ENCODE measurements at places on chromosomes 5 and 9.

- DNase-seq, result no peak
These were observed 32.1 kb upstream of the SH3PXD2B start for GRCh38 chr5:172486451-172486850.

DNA sequence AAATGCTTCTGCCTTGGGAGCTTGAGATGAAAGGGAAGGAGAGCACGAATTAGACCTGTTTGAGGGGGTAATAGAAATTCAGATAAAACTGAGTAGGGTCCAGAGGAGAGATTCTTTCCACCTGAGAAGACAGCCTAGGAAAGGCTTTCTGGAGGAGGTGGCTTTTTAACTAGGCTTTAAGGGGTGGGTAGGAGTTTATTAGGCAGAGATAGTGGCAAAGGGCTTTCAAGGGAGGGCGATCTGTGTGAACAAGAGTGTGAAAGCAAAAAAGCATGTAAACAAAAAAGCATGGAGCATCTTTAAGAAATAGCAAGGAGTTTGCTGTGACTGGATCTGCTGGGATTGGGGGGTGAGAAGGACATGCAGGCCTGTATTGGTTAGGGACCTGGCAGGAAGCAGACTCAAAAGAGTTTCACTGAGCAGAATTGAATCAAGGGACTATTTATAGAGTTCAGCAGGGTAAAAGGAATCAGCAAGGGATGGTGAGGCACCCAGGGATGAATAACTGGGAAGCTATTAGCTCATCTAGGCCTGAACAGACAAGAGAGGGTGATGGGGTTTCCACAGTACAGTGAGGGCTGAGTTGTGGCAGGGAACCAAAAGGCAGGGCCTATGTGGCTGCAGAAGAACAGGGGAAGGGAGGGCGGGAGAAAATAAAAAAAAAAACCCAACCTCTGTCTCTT, 18.8 kb downstream of the SLC1A1 start:
- no peak for DNase-seq

DNA sequence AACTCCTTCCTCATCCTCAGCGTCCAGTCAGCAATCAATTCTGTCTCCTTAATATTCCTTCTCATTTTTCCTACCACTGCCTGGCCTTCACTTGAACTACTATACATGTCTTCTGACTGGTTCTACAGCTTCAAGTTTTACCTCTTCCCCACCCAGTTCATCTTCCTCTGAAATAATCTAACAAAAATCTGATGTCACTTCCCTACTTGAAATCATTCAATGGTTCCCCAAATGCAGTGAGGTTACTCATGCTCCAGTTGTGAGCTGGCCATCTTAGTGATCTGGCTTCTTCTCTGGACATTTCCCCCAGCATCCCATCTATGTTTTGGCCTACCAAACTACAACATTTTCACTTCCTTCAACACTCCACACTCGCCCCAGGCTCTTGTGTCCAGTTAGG, 14.9 kb upstream of the TMEM267 start:
- DNase-seq, result no peak

- no peak for DNase-seq
These were observed 77.9 kb downstream of the HMCN2 start for GRCh38 chr9:130343445-130343918.

DNA sequence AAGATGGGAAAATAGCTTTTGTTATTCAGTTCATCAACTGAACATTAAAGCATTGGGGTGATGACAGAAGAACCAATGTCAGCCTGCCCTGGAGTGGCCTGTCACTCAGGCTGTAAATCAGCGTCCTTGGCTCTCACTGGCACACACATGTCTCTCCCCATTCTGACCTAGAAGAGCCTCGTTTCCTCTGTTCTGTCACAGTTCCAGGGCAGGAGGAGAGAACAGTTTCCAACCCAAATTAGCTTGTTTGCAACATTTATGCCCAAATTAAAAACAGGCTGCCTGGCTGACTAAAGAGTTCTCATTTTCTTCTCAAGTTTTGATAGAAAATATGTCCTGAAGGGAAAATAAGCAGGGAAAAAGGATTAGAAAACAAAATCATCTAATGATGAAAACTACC, 520.1 kb downstream of the CHSY3 start:
- DNase-seq, result no peak

GRCh38 chr9:90814355-90814754, 12.7 kb downstream of the SYK start:
- no peak for DNase-seq

DNA sequence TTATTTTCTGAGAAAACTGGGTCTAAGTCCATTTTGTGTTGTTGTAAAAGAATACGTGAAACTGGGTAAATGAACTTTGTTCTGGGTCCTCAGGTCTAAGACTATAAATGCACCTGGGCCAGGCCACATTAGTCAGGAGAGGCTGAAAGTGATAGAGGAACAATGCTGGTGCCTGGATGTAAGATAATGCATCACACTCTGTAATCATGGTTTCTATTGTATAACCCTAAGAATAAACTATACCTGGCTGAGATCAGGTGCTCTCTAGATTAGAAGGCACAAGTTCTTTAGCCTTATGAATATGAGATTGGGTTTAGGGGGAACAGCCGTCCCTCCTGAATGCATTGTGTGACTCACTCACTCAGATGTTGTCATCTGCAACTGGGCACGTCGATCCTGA, 675.5 kb downstream of the HTR1A start:
- DNase-seq, result no peak

GRCh38 chr5:33883482-33883881, 8.3 kb downstream of the ADAMTS12 start:
- no peak for DNase-seq

DNA sequence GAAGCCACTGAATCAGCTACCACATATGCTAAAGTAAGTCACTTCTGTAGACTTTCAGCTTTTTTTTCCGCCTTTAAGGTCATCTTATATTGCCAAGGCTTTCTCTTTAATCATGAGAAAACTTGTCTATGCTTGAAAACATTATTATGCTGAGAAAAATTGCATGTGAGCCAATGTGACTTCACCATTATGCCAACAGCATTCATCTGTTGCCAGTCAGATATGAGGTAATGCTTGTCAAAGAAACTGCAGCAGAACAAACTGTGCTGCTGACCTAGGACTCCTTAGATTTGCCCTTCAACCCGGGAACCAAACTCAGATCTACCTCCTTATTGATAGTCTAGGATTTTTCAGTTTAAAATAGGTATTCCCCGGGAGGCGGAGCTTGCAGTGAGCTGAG, 34.3 kb downstream of the SLC44A1 start:
- DNase-seq, result no peak

DNA sequence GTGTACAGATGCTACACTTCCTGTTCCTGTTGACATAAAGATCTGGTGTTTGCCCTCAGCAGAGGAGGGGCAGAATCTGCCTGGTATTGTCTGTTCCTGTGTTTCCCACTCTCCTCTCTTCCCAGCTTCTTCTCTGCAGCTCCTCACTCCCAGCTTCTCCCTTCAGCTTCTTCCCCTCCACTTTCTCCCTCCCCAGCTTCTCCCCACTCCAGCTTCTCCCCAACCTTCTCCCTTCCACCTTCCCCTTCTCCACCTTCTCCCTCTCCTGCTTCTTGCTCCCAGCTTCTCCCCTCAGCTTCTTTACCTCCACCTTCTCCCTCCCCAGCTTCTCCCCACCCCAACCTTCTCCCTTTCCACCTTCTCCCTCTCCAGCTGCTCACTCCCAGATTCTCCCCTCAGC, 148.9 kb upstream of the IRX2 start:
- DNase-seq, result no peak

DNA sequence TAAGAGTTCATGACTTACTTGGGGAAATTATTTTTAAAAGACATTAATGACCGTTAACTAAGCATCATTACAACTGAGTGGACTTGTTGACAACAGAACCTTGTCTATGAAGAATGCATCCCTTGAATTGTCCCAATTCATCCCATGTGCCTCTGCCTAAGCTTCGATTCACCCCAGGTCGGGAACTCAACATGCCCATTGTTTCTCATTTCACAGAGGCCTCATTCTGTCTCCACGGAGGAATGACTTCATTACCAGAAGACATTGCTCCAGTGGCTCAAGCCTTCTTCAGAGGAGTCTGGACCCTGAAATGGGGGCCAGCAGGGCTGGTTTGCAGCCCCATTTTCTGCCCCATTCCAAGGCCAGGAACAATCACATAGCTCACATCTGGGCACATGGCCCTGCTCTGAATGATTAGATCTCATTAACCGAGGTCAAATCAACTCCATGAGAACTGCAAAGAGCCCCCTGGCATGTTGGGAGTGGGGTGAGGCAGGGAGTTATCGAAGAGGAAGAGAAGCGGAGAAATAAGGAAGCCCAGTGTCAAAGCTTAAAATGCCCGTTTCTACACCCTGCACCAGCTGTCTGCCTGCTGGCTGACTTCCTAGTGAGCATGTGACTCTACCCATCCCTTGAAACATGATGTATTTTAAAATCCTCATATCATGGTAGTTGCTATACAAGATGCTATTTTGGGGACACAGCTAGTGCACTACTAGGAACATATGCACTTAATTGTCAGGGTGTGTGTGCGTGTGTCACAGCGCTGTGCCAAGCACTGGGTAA, 137.3 kb downstream of the LHFPL2 start:
- no peak for DNase-seq

DNA sequence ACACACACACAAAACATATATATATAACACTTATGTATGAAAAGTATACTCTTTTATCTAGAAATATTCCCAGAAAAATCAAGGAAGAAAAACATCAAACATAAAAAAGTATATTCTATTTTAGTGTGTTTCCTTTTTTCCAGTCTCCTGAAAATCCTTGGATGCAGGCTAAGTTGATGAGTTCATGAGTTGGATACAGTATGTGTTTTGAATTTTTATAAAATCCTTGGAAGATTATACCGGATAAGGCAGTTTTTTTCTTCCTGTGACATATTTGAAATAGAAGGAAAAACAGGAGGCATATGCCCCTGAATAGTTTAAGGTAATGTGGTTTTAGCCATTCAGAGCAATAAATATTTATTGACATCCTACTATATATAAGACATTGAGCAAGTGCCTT, 203.6 kb downstream of the SNX18 start:
- no peak for DNase-seq

DNA sequence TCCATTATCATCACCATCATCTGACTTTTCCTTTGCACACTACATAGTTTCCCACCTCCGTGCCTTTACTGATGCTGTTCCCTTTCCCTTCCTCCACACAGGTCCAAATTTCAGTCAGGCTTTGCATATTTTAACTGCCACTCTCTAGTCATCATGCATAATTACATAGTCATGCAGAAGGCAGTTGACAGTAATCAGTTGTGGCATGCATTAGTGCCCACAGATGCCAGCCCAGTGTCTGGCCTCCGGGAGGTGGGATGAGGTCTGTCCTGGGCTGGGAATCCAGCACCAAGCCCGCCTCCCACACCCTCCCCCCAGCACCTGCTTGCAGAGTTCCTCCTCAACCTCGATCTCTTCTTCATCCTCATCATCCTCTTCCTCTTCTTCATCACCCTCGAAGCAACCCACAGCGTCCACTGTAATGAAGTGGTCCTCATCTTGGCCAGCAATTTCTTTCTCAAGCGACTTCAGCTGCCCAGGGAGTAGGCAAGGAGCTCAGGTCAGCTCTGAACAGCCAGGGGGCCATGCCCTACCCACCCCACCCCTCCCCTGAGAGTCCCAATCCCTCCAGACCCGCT, 8.8 kb downstream of the BBLN start:
- no peak for DNase-seq

GRCh38 chr9:127292415-127292814, 27.8 kb downstream of the GARNL3 start:
- DNase-seq, result no peak

DNA sequence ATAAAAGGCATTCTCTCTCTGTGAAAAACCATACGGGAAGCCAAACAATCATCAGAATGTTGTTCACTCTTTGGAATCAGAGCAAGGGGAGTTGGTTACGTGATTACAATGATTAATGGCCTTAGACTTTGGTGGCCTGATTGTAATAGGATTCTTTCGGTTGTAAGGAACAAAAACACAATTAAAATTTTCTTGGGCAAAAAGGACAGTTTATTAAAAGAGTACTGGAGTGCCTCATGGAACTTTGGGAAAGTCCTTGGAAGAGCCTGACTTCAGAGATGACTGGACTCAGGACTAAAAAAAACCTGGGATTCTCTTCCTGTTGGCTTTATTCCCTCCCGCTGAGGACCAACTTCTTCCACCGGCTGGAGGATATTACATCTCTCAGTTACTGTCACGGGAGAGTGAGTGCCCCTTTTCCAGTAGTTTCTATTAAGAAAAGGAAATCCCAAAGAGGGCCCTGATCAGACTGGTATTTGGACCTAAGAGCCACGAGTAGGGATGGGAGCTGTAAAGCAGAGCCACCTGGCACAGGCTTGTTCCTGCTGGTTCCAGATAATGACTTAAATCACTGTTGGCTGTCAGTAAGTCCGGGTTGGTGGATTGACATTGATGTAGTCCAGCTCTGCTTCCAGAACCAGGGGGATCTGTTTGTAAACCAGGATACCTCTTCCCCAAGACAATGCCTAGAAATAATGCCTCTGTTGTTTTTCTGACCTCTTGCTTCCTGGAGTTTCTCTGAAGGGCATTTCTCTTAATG, 53.9 kb downstream of the CFAP95 start:
- no peak for DNase-seq

DNA sequence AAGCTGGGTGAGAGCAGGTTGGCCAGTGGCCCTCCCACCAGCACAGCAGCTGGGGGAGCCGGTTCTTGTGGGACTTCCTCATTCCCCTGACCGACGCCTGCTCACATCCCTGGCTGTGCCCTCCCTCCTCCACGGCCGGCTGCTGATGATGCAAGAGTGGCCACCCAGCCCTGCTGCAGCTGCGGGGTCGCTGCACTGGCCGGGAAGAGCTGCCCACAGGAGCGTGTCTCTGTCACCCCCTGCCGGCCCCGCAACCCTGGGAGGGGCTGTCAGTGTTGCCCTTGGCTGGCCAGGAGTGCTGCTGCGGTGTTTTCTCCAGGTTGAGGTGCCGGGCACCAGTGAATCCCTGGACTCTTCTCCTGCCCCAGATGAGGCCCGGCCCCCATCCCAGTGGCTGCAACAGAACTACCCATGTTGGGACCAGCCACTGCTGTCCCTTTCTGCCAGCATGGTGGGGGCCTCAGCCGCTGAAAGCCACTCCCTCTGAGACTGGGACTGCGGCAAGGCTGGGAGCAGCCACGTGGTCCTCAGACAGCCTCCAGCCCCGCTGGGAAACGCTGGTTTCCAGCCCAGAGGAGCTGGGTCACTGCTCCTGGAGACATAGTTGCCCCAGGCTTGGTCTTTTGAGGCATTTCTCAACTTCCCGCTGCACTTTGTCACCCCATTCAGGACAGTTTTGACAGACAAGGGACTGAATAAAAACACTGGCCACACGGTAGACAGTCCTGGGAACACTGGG, 739 bp downstream of the CARD9 start:
- no peak for DNase-seq

- no peak for DNase-seq
These were observed 64.9 kb downstream of the SERINC5 start for GRCh38 chr5:80190960-80191359.

DNA sequence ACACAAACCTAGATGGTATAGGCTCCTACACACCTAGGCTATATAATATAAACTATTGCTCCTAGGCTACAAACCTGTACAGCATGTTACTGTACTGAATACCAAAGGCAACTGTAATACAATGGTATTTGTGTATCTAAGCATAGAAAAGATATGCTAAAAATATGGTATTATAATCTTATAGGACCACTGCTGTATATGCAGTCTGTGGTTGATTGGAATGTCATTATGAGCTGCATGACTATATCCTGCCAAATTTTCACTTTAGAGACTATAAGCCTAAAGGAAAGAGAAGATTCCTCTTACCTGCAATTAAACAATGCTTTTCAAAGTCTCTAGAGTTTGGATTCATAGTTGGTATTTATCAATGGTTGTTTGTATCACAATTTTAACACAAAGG, 24.7 kb upstream of the ACOT12 start:
- DNase-seq, result no peak

GRCh38 chr5:139299486-139299885, 5.9 kb downstream of the MATR3 start:
- DNase-seq, result no peak

Data from naive thymus-derived CD8-positive, alpha-beta T cell (primary cell).